ENCODE measurements at places on chromosomes 3 and 15.

GRCh38 chr3:31358473-31359070 lies 174.2 kb upstream of the STT3B start:
- DNase-seq = no peak

GRCh38 chr3:185792955-185793354 lies 31.9 kb downstream of the IGF2BP2 start:
- DNase-seq = no peak

- DNase-seq = no peak
Measured at GRCh38 chr3:60549863-60550262, 701.4 kb downstream of the FHIT start.

DNA sequence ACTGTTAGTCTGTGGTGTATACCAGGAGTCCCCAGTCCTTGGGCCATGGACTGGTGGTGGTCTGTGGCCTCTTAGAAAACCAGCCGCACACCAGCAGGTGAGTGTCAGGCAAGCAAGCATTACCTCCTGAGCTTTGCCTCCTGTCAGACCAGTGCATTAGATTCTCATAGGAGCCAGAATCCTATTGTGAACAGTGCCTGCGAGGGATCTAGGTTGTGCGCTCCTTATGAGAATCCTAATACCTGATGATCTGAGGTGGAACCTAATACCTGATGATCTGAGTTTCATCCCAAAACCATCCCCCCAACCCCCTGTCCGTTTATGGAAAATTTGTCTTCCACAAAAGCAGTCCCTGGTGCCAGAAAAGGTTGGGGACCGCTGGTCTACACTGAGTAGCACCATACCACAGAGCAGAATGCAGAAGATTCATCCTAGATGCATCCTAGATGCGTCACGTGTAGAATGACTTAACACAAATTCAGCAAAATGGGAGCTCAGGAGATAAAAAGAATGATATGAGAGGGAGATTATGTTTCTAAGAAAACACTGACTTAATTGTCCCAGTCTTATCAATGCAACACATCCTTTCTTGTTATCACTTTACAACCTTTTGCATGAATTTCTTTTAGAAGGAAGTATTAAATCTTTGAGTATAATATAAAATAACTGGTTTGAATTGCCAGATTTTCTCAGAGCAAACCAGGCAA lies 28.5 kb downstream of the SELENOT start:
- DNase-seq = no peak

DNA sequence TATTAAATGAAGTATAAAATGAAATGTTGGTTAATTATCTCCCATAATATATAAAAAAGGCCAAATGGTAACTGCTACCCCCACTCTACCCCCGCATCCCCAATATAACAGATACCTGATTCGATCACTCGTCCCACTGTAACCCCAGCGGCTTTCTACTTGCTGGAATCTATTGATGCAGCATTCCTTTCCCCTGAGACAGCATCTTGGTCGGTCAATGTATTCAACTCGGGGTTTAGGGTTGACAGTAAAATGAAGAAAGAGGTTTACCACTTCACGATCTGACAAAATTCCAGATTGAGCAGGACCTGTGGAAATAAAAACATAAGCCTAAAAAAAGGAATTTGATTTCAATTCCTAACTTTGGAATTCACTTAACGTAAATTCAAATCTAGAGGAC lies 18.6 kb upstream of the C15orf40 start:
- DNase-seq = peak; percentile 52

DNA sequence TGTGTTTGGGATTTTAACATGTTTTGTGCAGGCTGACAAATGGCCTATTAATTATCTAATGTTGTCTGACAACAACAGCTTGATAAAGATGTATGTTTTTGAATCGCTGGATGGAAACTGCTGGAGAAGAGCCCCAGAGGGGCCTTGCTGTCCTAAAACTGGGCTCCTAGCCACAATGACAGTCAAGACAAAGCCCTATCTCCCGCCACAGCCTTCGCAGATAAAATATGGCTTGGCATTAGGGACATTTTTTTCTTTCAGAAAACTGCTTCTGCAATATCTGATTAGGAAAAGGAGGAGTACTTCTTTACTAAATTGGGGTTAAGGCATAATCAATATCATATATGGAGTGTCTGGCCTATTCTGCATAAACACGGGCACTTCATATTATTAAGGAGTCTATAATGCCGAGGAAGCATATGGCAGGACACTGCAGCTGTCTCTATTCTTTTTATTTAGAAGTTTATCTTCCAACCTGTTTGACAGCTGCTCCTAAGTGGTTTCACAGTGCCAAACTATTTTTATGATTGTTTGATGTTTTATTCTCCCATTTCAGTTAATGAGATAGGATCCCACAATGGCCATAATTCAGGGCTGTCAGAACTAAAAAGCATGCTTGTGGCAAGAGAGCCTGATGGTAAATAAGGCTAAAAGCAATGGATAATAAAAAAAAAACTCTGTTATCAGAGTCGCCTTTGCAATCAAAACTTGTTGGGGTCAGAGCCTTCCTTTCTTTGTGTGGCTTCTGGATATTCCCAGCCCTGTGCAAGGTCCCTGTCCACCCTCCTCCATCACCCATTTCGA lies 210.1 kb downstream of the MECOM start:
- no peak for DNase-seq

- DNase-seq = no peak
Measured at GRCh38 chr15:92290359-92290992, 103.2 kb upstream of the ST8SIA2 start.

DNA sequence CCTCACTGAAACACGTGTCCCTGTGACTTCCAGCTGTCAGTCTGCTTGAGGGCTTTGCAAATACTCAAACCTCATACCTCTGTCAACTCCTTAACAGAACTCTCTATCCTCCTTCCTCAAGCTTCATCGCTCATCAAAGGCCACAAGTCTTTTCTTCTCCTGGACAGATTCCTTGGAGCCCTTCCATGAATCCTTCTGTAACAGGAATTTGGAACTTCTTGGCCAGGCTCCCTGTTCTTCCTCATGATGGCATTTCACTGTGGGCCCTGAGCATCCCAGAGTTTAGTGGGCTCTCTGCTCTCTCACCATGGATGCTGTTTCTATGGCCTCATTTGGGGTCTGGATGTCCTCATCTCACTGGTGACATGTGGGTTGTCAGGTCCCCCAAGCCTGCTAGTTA lies 105.0 kb upstream of the TLE3 start:
- peak; percentile 64 for DNase-seq

DNA sequence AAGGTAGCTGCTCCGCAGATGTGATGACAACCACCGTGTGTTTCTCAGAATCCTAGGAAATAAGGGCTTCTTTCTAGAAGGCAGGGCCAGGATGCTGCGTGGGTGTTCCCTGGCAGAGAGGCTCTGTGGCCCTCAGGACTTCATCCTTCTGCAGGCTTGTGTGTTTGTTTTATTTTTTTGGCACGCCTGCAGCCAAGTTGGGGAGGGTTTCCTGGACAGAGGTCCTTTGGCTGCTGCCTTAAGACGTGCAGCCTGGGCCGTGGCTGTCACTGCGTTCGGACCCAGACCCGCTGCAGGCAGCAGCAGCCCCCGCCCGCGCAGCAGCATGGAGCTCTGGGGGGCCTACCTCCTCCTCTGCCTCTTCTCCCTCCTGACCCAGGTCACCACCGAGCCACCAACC lies at the start of gene CLEC3B:
CLEC3B (plus strand) TSS at position 266 of the 400 bp plus-strand sequence; CDS start at position 326, 60 bp downstream.
- DNase-seq = peak; percentile 66

DNA sequence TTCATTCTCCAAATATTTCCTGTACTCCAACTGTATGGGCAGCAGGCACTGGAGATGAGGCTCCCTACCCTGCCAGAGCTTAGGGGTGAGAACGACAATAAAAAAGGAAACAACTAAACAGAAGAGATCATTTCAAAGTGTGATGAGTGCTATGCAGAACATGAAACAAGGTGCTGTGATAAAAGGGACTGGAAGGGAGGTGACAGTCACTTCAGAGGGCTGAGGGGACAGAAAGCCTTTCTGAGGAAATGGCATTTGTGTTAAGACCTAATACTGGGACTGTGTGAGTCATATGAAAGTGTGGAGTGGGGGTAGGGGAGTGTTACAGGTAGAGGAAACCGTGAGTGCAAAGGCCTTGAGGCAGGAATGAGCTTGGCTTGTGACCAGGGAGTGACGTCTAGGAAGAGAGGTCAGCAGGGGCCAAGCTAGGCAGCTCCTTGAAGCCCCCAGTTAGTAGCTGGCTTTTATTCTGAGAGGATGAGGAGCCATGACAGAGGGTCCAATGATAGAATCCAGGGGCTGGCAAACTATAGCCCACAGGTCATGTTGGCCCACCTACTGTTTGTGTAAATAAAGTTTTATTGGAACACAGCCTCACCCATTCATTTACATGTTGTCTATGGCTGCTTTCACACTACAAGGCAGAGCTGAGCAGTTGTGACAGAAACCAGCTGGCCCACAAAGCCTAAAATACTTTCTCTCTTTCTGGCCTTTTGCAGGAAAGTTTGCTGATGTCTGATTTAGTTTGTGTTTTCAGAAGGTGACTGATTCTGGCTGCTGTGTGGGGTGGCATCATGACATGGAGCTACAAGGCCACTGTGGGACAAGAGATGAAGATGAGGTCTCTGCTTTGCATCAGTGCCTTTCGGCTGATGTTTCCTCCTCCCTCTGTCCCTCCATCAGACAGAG lies 56.6 kb downstream of the LSM3 start:
- no peak for DNase-seq

- no peak for DNase-seq
Measured at GRCh38 chr3:33716227-33716626, 1.8 kb downstream of the CLASP2 start.

DNA sequence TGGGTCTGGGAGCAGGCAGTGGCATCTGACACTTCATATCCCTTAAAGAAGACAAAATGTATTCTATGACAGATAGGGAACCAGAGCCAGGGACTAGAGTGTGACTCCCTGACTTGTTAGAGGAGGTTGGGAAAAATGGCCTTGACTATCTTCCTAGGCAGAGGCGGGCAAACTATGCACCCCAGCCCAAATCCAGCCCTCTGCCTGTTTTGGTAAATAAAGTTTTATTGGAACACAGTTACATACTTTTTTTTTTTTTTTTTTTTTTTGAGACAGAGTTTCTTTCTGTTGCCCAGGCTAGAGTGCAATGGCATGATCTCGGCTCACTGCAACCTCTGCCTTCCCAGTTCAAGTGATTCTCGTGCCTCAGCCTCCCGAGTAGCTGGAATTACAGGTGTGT lies 47.3 kb downstream of the QTRT2 start:
- DNase-seq = no peak

GRCh38 chr3:183582161-183582560 lies 26.7 kb upstream of the KLHL6 start:
- no peak for DNase-seq

- no peak for DNase-seq
Measured at GRCh38 chr15:39885099-39885777, 34.8 kb downstream of the GPR176 start.

GRCh38 chr3:129654131-129654530 lies 47.7 kb upstream of the PLXND1 start:
- DNase-seq = peak; percentile 81

- DNase-seq = peak; percentile 3
Measured at GRCh38 chr3:144426967-144427366, 455.3 kb downstream of the DIPK2A start.

DNA sequence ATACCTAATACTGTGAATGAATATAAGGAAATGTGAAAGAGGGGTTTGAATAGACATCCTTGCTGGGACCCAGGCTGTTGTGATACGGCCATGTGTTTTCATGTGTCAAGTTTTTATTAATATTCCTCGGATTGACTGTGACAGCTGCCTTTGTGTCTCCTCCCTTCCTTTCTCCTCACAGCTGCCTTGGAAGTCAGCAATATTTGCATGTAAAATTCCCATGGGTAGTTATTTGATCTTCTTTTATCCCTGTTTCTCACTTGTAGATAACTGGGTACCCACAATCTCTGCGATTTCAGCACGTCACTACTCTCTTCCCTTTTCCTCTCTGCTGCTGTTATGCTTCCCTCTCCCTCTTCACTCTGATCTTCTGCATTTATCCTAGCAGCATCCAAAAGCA lies 9.4 kb downstream of the GPR156 start:
- DNase-seq = no peak

- DNase-seq = no peak
Measured at GRCh38 chr15:73679180-73679579, 5.0 kb upstream of the CD276 start.

- DNase-seq = peak; percentile 85
Measured at GRCh38 chr3:54968546-54969172, 40.8 kb upstream of the LRTM1 start.

- no peak for DNase-seq
Measured at GRCh38 chr3:42590989-42591756, 513 bp downstream of the SS18L2 start.

- DNase-seq = no peak
Measured at GRCh38 chr15:66023311-66023972, 154.2 kb downstream of the RAB11A start.

- peak; percentile 45 for DNase-seq
Measured at GRCh38 chr3:181711325-181712135, at the start of gene SOX2. TSS of gene SOX2 (plus strand) at chr3:181711925. CDS start at chr3:181712361, 436 bp downstream.

DNA sequence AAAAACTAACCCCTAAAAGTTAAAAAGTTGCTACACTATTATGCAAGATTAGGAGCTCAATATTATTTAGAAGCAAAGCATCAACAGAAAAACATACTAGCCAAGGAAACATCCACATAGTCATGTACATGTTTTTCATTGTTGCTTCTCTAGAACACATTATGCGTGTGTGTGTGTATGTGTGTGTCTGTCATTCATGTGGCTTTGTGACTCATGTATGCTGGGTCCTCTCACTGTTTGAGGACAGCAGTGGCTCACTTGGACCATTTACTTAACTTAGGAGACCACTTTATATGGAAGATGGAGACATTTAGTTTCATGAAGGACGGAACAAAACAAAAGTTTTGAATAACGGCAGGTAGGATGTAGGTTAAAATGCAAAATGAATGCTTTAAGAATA lies 219.4 kb upstream of the THBS1 start:
- peak; percentile 54 for DNase-seq

DNA sequence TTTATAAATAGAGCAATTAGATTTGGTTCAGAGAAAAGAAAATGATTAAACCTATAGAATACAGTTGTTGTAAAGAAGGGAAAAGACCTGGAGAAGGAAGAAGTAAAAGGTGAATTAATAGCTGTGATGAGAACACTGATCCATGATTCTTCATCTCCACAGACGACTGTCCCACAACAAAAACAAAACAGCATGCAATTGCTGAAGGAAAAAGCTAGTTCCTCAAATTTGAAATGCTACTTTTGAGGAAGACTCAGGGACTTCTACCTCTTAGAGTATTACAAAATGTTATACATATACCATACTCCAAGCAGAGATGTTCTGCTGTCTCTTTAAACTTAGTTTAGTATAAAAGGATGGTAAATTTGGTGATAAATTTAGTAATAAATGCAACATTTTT lies 21.5 kb downstream of the ALCAM start:
- no peak for DNase-seq

All from fibroblast of skin of right biceps (primary cell).